ENCODE measurements at places on chromosomes 16 and 17. TPM values are rescaled to one million over a fixed set of nuclear protein-coding genes. Genes with fewer than 3 reads are reported as not detected.
A peak's percentile ranks its signal among the peaks of the same experiment; 100 is the strongest.

GLYR1 gene
- total RNA-seq: 73.3 TPM

GRCh38 chr17:45376171-45377005, 56.3 kb downstream of the ARHGAP27 start:
- no peaks in the 10 kb centered on the region for H3K36me3 ChIP-seq
- H3K4me1 ChIP-seq: peaks cover 13% of the 10 kb centered on the region
- H3K4me3 ChIP-seq: no peak overlapping the region
- H3K27ac ChIP-seq: no peak overlapping the region
- DNase-seq: no peak

- H3K27me3 ChIP-seq: no peaks in the 10 kb centered on the region
- H3K27ac ChIP-seq: no peak overlapping the region
- no peak for DNase-seq
Measured at GRCh38 chr16:9949396-9949795, 232.8 kb downstream of the GRIN2A start.

GRCh38 chr17:7969433-7969832, 33.0 kb upstream of the GUCY2D start:
- no peak overlapping the region for H3K4me3 ChIP-seq
- peaks cover 2% of the 10 kb centered on the region for H3K36me3 ChIP-seq
- peak overlapping the region; percentile 57 for H3K27ac ChIP-seq
- no peaks in the 10 kb centered on the region for H3K4me1 ChIP-seq
- peaks cover 2% of the 10 kb centered on the region for H3K27me3 ChIP-seq

GRCh38 chr16:13809765-13810164, 110.2 kb upstream of the ERCC4 start:
- no peak for DNase-seq
- peaks cover 5% of the 10 kb centered on the region for H3K27me3 ChIP-seq
- no peak overlapping the region for H3K27ac ChIP-seq
- no peak overlapping the region for H3K4me3 ChIP-seq
- H3K4me1 ChIP-seq: no peaks in the 10 kb centered on the region
- no peaks in the 10 kb centered on the region for H3K36me3 ChIP-seq

Measured in activated CD4-positive, alpha-beta memory T cell treated with anti-CD3 and anti-CD28 coated beads for 36 hours (primary cell).